ENCODE measurements at places on chromosomes 1 and 21. TPM values are rescaled to one million over a fixed set of nuclear protein-coding genes. Genes with fewer than 3 reads are reported as not detected.

GRCh38 chr1:230979389-230979716, 459 bp downstream of the ARV1 start:
- no peak for DNase-seq

GRCh38 chr1:60581455-60582220, 500.7 kb upstream of the NFIA start:
- DNase-seq: no peak

DNA sequence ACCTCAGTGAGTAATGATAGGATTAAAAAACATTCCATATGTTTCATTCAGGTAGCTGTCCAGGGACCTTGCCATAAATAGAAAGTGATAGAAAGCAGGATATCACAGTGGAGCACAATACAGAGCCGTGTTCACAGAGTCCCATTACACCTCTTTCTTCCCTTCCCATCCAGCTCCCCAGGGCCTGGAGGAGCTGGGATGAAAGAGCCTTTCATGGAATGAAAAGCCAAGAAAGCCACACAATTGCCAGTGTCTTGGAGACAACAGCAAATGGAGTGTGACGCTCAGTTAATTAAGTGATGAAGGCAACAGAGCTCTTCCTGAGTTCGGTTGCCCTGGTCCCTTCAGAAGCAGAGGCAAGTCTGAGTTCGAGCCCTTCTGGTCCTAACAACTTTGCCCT, 387.3 kb upstream of the PLXNA2 start:
- no peak for DNase-seq

- DNase-seq: no peak
Measured at GRCh38 chr1:96756789-96757188, 35.2 kb downstream of the PTBP2 start.

GRCh38 chr1:109283748-109284600, 1.0 kb upstream of the PSRC1 start:
- no peak for DNase-seq

- no peak for DNase-seq
Measured at GRCh38 chr1:65258106-65258505, 51.2 kb upstream of the DNAJC6 start.

Gene LHX8
- total RNA-seq: not detected

DNA sequence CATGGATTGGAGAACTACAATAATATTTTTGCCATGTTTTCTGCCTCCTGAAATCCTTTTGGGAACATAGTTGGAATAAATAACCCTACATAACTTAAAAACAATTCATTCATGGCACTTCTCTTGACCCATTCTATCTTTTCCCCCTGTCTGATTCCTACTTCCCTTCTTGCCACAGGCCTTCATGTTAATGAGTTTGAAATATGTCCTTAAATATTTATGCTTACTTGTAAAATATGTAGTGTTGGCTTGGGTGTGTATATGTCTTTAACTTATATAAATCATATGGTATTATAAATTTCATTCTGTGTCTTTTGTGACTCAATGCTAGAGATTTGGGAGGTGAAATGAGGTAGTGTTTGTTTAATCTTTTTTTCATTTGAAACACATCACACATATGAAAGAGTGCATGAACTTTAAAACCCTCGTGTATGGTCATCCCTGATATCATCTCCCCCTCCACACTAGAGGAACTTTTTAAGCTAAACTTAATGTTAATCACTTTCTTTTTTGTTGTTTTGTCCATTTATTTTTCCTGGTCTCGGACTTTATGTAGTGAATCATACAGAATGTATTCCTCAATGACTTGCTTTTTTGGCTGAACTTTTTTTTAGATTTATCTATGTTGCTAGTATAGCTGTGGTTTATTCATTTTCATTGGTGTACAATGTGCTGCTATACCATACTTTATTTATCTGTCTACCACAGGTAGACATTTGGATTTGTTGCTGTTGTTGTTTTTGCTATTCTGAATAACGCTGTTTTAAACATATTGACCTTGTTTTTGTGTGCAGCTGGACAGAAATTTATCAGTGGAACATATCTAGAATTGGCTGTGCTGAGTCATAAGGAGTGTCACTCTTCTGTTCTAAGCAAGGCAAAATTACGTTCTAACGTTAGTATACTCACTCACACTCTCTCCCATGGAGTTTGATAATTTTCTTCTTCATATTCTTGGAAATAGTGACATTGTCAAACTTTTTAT, 441.6 kb downstream of the PLPP3 start:
- DNase-seq: no peak
